ENCODE measurements at places on chromosomes 5 and 9.

DNA sequence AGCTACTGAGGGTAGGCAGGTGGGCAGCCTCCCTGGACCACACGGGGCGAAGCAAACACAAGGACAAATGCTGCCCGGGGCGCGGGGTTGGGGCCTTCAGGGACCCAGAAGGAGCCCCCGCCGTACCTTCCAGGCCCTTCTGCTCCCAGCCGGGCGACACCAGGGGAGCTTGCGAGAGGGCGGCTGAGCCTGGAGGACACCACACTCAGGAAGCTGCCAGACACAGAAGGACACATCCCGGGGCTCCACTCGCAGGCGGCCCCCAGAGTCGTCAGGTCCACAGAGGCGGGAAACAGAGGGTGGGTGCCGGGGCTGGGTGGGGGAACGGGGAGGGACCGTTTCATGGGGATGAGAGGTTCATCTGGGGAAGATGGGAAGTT, 58.5 kb upstream of the UBAC1 start:
- DNase-seq = no peak

DNA sequence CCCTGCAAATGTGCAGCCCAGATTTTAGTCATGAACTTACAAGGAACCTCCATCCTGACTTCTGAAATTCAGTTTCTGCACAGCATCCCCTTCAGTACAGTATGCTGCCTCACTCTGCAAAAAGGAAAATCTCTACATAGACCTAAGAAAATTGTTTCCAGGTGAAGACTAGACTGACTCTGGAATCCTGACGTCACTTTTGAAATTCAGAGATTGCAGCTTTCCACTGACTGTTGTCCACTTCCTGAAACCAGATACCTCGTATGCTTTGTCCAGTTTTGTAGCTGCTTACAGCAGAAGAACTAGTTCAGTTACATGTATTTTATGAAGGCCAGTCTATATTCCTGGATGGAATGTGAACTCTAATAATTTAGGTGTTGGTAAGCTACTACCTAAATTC, 629.3 kb upstream of the ST8SIA4 start:
- no peak for DNase-seq

- DNase-seq = no peak
Measured at GRCh38 chr5:58262226-58262625, 197.7 kb downstream of the PLK2 start.

DNA sequence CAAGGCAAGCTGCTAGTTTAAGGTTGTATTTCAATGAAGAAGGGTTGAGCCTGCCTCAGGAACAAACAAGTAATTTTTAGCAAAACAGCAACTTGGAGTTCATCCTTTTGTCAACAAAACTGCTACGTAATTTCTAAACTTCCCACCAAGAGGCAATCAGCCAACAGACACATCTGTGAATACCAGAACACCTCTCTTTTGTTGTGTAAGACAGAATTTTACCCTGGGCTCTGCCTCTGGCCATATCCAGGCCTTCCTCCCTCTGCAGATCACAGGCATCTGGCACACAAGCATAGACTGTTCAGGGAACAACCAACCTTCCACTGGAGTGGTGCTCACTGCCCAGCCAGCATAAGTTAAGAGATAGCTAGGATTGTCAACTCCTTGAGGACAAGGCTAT, 409.0 kb downstream of the SPOCK1 start:
- DNase-seq = no peak

GRCh38 chr5:52809884-52810283, 22.2 kb downstream of the ITGA1 start:
- DNase-seq = no peak

All from smooth muscle cell of the brain vasculature (primary cell).